ENCODE measurements at places on chromosomes 7 and 10.

GRCh38 chr10:13335881-13336280 lies 12.2 kb downstream of the SEPHS1 start:
- no peak for DNase-seq

DNA sequence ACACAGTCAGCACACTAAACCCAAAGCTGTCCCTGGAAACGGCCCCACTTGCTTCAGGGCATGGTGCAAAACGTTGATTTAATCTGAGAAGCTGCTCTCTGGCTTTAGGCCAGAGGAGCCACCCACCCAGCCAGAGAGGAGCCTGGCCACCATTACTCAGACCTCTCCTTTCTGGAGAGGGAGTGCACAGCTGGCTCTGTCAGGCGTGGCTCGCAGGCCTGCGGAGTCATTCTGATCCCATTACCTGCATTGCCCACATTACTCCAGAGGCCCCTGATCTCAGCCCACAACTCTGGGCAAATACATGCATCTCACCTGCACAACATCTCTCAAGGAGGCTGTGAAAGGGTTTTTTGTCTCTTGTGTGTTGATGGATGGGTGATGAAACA lies 370.0 kb upstream of the IGFBP3 start:
- DNase-seq: no peak

GRCh38 chr10:1128649-1129048 lies 72.5 kb downstream of the WDR37 start:
- DNase-seq: no peak

DNA sequence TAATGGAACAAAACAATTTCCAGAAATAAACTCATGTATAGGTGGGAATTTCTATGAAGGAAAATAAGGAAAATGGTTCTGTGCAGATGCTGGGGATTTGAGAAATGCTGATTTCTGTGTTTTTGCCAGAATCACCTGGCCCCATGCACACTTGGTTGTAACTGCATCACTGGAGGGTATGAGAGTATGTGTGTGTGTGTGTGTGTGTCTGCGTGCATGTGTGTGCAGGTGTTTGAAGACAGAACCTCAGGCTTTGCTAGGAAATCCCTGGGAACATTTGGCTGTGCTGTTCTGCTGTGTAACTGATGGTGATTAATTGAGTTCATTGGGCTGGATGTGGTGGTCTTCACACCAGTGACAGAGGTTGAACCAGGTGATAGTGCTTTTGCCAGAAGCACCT lies 141.6 kb downstream of the CAMK1D start:
- DNase-seq: no peak

DNA sequence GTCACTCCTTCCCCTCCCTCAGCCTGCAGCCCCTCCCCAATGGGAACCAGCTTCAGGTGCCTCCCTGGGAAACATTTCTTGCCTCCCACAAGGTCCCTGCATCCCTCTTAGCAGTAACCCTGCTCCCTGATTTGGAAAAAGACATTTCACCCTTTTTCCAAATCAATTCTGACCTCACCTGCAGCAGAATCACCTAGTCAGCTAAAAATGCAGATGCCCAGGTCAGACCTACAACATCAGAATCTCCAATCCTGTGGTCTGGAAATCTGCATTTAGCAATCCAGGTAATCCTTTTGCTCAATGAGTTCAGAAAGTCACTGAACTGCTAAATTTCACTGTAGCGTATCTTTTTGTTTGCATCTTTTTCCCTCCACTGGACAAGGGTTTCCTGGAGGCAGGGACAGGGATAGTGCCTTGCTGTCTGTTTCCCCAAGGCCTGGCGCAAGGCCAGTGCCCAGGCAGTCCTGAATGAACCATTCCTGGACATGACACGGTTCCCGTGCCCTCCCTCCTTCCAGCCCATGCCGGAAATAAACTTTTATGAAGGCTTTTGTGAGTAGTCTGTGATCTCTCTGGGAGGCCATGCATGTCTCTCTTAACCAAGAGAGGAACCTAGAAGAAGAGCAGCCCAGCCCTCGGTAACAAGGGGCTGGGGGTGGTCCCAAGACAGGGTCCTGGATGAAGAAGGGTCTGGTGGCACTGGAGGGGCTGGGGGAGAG lies 44.0 kb downstream of the COL13A1 start:
- DNase-seq: no peak

DNA sequence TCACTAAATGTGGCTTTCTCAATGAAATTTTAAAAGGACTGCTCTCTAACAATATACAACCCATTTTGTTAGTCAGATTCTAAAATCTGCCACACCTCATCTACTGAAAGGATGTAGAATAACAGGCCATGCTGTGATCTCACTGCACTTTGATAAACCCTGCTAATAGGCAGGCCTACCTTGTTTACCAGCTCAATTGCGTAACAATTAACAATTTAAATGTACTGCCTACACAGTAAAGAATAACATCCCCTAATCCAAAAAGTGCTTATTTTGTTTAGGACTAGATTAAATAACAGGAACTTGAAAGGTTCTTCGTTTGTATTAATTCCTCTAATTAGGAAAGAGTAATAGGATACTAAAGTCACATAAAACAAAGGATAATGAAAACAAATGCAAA lies 4.5 kb downstream of the SRI start:
- DNase-seq: no peak

DNA sequence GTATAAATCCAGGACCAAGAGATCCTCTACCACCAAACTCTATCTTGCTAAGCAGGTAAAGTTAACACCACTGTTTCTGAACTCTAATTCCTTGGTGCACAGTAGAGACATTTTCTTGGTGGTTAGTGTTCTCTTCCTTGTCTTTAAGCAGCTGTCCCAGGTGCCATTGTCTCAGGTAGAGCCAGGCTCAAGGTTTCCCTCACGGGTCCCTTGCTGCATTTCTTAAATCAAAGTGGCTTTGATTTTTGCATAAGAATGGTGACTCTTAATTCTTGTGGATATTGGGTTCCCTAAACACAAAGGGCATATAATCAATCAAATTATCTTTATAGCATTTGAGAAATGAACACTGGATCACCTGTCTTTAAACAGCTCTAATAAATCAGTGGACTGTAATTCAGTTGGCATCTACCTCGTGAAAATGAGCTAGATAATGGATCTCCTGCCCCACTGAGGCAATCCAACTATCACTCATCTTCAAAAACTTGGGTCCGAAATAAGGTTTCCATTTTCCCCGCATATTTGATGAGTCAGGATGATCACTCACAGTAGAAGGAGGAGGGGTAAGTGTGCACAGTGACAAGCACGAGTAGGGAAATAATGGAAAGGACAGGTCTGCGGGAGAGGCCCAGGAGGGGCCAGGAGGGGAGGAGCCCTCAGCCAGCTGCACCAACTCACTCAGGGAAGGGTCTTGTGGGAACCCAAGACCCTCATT lies 2.4 kb downstream of the ABCC2 start:
- no peak for DNase-seq

DNA sequence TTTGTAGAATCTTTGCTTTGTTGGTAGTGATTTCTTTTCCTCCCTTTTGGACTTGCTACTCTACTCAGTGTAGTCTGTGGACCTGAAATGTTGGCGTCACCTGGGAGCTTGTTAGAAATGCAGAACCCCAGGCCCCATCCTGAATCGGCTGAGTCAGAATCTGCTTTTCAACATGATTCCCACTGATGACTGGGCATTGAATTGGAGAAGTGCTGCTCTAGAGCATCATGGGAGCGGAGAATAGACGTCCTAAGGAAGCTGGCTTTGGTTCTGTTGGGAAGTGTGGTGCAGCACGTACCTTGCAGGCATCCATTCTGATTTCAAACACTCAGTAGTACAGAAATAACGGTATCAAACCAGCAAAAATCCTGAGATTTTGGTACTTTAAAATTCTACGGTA lies 54.7 kb downstream of the RBM33 start:
- no peak for DNase-seq

DNA sequence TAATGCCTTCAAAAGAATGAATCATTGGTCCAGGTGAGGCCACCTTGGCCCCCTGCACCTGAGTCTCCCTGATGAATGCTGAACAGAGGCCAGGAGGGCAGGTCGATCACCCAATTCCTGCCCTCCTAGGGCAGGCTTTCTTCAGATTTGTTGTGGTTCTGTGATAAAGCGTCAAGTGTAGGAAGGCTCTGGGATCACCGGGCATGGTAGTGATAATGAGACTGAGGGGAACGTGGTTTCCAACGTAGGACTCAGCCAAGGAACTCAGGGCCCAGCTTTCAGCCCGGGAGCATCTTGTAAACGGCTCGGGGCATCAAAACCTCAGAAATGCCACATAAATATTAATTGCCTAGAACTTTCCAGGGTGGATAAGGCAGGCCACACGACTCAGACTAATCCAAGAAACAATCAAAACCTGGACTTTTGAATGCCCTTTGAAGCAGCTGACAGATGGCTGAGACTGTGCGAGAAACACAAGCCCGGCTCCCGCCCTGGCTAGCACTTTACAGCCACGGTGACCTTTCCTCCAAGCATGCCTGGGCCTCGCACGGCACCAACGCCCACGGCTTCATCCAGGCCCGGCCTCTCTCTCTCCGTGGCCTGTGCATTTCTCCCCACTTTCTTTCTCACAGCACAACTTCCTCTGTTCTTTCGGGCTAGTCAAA lies 239.3 kb upstream of the GRB10 start:
- DNase-seq: no peak

- no peak for DNase-seq
Measured at GRCh38 chr7:117068511-117069145, 115.3 kb downstream of the ST7 start.

GRCh38 chr7:26117142-26117807 lies 34.7 kb upstream of the NFE2L3 start:
- no peak for DNase-seq

DNA sequence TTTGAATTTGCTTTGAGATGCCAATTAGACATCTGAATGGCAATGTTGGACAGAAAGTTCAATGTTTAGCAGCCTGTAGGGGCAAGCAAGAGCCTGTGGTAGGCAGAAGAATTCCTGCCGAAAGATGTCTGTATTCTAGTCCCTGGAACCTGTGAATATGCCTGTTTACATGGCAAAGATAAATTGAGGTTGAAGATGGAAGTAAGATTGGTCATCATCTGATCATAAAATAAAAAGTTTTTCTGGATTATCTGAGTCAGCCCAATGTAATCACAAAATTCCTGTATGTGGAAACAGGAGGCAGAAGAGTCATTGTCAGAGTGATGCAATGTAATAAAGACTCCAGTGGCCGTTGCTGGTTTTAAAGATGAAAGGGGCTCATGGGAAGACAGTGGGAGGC lies 430.5 kb downstream of the MDFIC start:
- DNase-seq: no peak

DNA sequence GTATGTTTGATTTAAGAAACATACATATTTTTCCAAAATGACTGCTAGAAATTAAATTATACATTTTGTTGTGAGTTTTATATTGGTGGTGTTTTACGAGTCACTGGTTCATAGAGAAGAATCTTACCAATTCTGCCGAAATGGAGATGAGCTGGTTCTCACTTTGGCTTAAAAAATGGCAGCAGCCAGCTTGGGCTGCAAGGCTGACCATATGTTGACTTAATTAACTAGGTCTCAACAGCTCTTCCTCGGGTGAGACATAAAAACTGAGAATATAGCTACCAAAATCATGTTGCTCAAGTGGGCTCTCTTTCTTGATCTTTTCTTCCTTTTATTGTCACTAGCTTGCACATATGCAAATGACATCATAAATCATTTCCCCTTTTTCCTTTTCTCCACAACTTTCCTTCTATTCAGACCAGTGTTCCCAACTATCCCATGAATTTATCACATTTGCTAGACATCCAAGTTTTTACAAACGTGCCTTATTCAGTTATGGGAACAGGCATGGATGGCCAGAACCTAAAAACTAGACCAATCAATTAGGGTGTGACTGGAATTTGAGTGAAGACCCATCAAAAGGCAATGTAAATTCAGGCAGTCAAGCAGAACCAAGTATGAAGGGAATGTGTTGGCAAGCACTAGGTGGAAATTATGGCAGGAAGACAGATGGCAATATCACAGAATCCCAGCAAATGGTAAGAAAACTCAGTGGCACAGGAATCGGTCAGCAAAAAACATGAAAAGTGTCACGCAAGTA lies 6.4 kb upstream of the TSPAN12 start:
- no peak for DNase-seq

GRCh38 chr10:103763374-103764202 lies 91.8 kb downstream of the SH3PXD2A start:
- no peak for DNase-seq

GRCh38 chr10:34661580-34661979 lies 153.5 kb downstream of the PARD3 start:
- no peak for DNase-seq

DNA sequence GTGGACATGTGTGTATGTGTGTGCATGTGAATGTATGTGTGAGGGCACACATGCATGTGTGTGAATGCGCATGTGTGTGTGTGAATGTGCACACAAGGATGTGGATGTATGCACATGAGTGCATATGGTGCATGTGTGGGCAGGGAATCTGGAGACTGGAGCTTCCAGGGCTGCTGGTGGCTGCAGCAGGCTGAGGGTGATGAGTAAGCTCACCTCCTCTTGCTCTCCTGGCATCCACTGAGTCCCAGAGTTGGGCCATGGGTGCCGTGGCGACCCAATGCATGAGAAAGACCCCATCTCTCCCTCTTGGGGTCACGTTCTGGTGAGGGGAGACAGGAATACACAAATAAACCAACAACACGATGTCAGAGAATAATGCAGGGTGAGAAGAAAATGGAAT lies 33.3 kb upstream of the COL13A1 start:
- DNase-seq: no peak

- no peak for DNase-seq
Measured at GRCh38 chr7:20019757-20020432, 197.3 kb downstream of the MACC1 start.

DNA sequence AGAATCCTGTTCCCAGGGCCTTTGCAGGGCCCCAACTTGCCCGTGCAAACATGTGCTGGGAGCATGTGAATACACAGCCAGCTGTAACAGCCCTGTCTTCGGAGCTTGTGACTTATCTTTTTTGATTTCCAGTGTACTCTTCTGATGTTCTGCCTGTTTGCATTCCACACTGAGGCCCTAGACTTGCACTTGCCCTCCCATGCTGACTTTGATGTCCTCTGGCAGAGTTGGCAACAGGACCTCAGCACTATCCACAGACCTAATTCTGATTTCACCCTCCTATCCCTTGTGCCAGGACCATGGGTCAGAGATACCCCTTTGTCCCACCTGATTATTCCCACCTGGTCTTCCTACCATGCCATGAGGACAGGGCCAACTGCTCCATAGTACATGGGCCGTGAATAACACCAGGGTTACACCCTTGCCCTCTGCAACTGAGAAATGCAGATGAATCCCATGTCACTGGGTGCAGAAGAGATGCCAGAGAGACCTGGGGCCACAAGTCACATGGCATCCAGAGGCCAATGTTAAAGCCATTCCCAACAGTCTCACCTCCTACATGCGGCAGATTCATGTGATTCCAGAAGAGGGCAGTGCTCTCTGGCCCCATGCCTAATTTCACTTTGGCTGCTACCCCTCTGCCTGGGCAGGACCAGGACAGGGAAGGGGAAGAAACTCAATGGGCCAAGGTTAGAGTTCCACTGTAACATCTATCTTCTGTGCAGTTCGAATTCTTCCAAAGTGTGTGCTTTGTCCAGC lies 43.0 kb downstream of the SCRN1 start:
- no peak for DNase-seq

DNA sequence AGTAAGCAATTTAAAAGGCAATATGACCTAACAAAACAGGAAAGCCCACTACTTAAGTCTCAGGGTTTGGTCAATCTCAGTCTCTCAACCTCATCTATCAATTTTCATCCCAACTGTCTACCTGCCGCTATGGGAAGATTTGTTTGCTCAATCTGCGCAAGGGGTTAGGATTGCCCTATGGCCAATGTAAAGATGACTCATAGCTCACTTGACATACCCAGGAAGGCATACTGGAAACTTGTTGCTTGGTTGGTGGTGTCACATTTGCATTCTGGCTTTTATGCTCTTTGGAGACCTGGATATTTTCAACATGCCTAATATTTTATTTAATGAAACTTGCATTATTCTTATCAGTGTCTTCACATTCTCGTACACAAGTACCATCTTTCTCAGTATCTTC lies 78.1 kb upstream of the TMEM196 start:
- no peak for DNase-seq
